ENCODE measurements at places on chromosomes 16 and 17. TPM values are rescaled to one million over a fixed set of nuclear protein-coding genes. Genes with fewer than 3 reads are reported as not detected.

DNA sequence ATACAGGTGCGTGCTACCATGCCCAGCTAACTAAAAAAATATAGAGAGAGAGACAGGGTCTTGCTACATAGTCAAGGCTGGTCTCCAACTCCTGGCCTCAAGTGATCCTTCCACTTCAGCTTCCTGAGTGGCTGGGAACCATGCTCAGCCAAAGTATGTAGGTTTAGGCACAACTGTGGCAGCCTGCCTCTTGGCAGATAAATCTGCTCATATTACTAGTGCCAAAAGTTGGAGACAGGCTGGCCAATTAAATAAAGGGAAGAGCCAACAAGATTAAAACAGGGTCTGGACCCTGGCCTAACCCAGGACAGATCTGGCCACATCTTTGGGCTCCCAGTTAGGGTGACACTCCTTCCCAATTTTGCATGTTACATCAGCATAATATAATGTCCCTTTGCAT, 151.7 kb downstream of the CBLN1 start:
- no peak for DNase-seq

GRCh38 chr16:72098936-72099335, 5.3 kb downstream of the DHX38 start:
- no peak for DNase-seq

GRCh38 chr17:73423806-73424205, 112.0 kb upstream of the CDC42EP4 start:
- no peak for DNase-seq

GRCh38 chr17:76119409-76120371, 16.1 kb upstream of the EXOC7 start:
- DNase-seq = no peak

The CDRT15 gene
- total RNA-seq = not detected

The EVPL gene
- 0.17 TPM for total RNA-seq

- DNase-seq = no peak
These were observed 35.9 kb upstream of the TOM1L1 start for GRCh38 chr17:54864636-54865356.

The CHST5 gene
- total RNA-seq = 0.09 TPM

The GCGR gene
- not detected for total RNA-seq

- DNase-seq = no peak
These were observed 81.4 kb upstream of the DYNLRB2 start for GRCh38 chr16:80459331-80459777.

The MT4 gene
- not detected for total RNA-seq

DNA sequence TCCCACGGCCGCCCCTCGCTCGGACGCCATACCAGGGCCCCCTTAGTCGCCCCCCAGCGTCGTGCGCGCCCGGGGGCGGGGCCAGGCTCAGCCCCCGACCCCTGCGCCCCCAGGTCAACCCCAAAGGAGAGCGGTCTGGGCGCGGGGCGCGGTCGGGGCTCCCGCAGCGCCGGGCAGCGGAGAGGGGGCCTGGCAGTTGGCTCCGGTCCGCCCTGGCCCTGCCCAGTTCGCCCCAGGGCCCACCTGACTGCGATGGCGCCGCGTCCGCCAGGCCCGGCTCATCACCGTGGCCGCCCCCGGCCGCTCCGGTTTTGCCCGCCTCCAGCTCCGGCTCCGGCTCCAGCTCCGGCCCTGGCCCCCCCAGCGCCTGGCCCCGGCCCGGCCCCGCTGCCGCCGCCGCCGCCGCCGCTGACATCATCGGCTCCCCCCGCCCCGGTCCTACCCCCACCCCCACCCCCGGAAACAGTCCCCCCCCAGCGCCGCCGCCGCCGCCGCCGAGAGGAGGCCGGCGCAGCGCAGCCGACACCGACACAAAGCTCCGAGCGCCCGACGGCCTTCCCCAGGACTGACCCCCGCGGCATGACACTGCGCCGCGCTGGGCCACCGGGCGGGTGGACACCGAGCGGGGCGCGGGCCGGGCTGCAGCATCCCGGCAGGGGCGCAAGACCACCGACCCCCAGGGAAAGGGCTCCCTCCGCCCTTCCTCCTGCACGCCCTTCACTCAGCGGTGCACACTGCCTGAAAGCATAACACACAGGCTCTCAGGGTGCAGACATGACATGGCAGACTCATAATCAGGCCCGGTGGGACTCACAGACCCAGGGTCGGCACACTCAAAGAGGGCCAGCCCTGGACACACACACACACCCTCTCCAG, at the start of gene ZBTB4:
ZBTB4 (minus strand) TSS at position 419 of the 876 bp plus-strand sequence. CDS start 12,830 bp downstream, outside the sequence.
- peak; percentile 90 for DNase-seq

GRCh38 chr17:63626551-63627180, 4.4 kb downstream of the MAP3K3 start:
- DNase-seq = no peak

The KRTAP2-2 gene
- not detected for total RNA-seq

The TNP2 gene
- total RNA-seq = not detected

DNA sequence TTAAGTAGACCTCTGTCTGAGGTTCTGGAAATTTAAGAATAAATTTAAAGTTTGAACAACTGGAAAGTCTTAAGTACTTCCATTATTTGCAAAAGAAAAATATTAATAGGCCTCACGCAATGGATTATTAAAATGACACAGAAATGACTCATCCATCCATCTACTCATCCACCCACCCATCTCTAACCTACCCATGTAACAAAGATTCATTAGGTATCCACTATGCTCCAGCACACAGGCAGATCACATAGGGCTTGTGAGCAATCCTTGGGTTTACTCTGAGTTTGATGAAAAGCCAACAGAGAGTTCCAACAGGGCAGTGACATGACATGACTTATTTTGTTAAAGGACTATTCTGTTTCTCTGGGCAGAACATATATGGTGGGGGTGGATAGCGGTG, 93.3 kb downstream of the HELZ start:
- no peak for DNase-seq

The NLRP1 gene
- total RNA-seq = 23.0 TPM

The SLC47A1 gene
- total RNA-seq = not detected

DNA sequence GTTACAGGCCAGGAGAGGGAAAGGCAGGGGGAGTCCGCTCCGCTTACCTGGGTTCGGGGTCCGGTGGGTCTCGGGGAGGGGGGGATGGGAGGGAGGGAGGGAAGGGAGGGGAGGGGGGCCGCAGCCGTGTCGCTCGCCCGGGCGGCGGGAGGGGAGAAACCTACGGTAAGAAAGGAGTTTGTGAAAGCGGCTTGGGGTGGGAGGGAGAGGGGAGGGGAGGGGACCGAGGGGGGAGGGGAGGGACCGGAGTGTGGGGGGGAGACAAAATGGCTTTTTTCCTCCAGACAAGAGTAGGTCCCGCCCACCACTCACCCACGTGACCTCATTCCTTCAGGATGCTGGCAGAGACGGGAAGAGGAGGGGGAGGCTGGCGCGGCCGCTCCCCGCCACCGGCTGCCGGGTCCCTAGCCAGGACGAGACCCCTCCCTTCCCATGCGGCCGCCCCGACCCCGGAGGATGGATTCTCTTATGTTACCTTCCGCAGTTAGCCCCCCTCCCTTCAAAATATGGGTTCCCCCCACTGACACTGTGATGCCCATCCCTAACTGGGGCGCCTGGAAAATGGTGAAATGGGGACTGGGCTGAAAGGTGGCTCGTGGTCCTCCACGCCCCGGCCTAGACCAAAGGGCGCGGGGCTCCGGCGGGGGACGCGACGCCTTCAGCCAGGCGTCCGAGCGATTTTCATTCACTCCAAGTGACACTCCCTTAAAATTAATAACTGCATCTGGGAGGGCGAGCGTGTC, at the start of gene PCGF2:
PCGF2 (minus strand) TSS at position 188 of the 743 bp plus-strand sequence. CDS start 7,934 bp downstream, outside the sequence.
- peak; percentile 70 for DNase-seq

DNA sequence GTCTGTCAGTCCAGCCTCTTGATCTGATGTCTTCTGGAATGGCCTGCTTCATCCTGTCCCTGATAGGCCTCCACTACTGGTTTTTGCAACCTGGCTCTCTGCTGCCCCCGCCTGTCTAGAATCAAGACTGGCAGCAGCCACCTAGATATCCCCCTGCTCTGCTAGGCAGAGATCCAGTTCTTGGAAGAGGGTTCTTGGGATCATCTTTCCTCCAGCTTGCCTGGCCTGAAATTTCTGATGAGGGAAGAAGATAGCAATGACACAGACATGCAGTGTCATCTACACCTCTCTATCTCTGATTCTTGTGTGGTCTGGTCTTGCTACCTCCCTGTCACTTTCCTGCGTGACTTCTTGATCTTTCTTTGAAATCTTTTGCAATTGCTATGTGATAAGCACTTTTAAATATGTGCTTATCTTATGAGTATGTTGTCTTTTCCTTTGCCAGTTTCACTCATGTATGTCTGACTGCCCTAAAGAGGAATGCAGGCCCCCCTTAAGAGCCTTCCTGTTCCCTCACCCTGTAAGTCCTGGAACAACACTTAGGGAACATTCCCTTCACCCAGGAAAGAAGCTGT, 20.3 kb upstream of the NFATC3 start:
- DNase-seq = peak; percentile 92

DNA sequence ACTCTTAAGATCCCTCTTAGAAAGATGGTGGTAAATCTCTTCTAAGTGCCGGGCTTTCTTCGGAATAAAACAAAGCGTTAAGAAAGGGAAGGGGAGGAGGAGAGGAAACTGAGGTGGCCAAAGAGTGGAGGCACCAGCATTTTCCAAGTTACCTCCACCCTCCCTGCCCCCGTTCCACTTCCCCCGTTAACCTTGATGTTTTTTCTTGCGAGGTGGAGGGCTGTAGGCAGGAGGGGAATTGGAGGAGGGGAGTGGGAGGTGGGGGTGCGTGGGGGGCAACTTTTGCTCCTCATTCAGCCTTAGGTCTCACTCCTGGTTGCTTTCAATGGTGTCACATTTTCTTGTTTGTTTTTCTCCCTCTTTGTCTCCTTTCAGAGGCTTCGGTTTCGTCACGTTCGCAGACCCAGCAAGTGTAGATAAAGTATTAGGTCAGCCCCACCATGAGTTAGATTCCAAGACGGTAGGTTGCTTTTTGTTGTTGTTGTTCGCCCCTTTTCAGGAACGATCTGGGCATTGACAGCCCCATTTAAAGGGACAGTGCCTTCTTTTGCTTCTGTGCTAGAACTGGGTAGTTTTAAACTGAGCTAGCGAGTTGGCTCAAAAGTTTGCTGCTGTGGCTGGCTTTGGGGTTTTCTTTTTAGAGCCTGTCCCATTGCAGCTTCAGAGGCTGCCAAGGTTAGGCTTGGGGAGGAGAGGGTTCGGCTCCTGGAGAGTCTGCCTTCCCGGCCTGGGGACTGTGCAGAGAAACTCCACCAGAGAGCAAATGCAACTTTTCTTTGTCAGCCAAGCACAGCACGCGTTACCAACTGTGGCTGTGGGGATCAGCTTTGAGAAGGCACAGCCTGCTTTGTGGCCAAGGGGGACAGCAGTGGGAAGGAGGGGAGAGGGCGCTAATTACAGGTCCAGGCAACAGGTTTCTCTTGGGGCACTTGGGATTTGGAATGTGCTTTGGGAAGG, 1.9 kb downstream of the MSI2 start:
- DNase-seq = peak; percentile 66

The RASL10B gene
- 0.71 TPM for total RNA-seq

The HOXB6 gene
- 0.33 TPM for total RNA-seq

GRCh38 chr17:73160980-73161630, 3.7 kb upstream of the SSTR2 start:
- no peak for DNase-seq

The QPRT gene
- total RNA-seq = 5.8 TPM

The DNAJA3 gene
- 106 TPM for total RNA-seq

Measured in activated CD4-positive, alpha-beta T cell treated with anti-CD3 and anti-CD28 coated beads, Interleukin-2, amount 10 ng/mL, durations not matched to agents 24 days and 14 days (primary cell).